ENCODE measurements at places on chromosomes 1 and 21.

- no peak for DNase-seq
Measured at GRCh38 chr1:117605164-117605773, 579 bp upstream of the TENT5C start.

DNA sequence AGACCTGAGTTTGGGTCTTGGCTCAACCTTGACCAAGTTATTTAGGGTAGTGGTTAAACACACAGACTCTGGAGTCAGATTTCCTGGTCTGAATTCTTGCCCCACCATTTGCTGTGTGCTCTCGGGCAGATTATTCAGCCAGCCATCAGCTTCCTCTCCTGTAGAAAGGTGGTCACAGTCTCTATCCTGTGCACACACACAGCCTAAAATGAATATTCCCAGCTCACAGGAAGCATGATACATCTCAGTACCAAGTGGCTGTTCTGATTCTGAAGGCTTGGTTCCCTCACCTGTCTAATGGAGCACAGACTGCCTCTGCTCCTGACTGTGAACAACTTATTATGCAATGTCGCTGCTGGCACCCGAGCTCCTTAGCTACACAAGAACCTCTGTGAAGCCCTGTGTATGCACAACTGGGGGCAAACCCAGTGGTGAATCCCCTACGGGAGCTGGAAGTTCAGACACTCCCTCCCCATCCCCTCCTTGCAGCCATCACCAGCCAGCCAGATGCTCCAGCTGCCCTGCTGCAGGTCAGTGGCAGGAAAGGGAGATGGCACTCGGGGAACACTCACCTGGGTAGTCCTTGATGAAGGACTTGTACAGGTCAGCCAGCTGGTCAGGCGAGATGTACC lies 13.7 kb downstream of the ENO1 start:
- no peak for DNase-seq

GRCh38 chr1:65147424-65148177 lies 402 bp upstream of the AK4 start:
- no peak for DNase-seq

DNA sequence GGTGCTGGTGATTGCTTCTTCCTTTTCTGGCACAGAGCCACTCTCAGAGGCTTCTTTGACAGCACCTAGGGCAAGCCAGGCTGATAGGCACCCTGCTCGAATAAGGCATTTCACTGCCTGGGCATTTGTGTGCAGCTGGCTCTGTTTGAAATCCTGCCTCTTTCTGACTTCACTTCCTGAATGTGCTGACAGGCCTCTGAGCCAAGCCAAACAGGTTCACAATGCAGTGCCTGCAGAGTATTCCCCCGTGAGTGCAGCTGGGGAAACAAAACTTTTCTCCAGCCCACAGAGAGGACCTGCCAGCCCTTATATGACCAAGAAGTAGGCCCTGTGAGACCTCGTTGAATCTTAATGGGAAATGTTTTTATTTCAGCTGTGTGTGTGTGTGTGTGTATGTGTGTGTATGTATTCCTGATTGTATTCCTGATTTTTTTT lies 10.4 kb downstream of the JUN start:
- DNase-seq = peak; percentile 92

- no peak for DNase-seq
Measured at GRCh38 chr21:33317145-33317544, 7.6 kb upstream of the IFNAR1 start.
